ENCODE measurements at places on chromosomes 6 and 20.
A peak's percentile ranks its signal among the peaks of the same experiment; 100 is the strongest.

DNA sequence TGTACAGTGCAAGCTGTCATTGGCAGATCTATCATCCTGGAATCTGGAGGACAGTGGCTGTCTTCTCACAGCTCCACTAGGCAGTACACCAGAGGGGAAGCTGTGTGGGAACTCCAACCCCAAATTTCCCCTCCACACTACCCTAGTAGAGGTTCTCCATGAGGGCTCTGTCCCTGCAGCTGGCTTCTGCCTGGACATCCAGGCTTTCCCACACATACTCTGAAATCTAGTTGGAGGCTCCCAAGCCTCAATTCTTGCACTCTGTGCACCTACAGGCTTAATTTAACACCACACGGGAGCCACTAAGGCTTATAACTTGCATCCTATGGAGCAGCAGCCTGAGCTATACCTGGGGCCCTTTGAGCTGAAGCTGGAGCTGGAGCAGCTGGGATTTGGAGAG, 43.0 kb upstream of the TRIM39 start:
- DNase-seq = no peak

- DNase-seq = no peak
These were observed 8.3 kb downstream of the COX7A2 start for GRCh38 chr6:75235271-75235670.

DNA sequence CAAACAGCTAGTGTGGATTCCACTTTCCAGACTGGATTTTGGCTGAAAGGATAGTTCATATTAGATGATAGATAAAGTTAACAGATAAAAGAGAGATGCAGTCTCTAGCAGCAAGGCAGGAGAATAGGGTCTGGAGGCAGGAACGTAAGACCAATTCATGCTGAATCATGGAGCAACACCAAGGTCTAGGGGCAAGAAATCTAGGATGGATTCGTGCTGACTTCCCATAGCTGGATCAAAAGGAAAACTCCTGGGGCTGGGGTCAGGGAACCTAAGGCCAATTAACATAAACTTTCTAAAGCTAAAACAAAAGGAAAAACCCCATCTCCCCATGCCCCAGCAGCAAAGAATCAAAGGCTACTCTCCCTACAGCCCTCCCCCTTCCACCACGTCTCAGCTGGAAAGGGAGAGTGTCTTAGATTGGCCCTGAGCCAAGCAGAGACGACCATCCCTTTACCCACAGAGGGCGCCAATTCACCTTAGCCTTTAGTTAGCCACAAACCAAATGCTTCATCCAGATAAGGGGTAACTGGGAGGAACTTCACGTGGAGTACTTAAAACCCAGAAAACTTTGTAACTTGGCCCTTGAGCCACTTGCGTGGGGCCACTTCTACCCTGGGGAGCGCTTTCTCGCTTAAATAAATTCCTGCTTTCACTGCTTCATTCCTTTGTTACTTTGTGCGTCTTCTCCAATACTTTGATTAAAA, 7.6 kb downstream of the TREM1 start:
- DNase-seq = peak; percentile 64

- DNase-seq = no peak
These were observed 603 bp upstream of the RAB23 start for GRCh38 chr6:57222743-57223077.

GRCh38 chr6:86516087-86516486, 421.2 kb upstream of the HTR1E start:
- DNase-seq = no peak

DNA sequence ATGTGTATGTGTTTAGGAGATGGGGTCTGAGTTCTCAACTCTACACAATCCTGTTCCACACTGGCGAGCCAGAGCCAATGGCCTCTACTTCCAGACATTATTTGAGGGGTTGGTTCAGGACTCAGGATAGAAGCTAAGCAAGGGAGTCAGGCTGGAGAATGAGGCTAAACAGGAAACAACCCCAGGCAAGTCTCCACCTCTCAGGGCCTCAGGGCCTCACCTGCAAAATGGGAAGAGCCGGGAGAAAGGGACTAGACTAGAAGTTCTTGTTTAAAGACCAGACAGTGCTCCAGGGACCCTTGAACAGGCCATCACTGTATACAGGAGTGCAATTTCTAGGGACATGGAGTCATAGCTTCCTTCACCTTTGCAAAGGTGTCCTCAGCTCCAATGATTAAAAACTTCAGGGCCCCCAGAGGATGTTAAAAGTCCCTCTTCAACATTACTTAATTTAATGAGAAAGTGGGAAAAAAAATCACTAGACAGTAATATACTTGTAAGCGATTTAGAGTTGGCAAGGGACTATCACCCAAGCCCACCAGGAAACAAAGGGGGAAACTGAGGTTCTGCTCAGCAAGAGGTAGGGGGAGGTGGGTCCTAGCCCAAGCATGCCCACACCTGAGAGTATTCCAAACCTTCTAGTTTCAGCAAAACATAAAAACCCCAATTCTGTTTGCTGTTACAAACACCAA, 41.7 kb downstream of the ZMYND8 start:
- DNase-seq = no peak

- no peak for DNase-seq
These were observed 186.0 kb upstream of the POU3F2 start for GRCh38 chr6:98648211-98648914.

DNA sequence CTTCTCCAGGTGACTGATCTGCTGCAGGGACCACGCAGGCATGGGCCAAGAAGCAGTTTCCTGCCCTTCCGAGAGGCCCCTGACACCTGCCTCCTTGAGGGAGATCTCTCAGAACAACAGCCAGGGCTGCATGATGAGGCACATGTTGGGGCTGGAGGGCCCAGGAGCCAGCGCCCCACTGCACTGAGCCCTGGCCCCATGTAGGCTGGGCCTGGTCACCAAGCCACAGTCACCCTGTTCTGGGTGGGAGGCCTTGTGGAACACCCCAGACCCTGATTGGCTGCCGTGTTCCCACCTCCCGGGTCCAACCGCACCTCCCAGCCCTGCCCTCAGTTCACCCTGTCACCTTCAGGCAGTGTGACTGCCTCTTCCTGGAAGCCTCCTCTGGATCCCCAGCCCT, 174.2 kb downstream of the TAF4 start:
- no peak for DNase-seq

Measured in memory B cell (primary cell).